GF-D8 (cell line): ENCODE measurements at places on chromosomes 16 and 17.

DNA sequence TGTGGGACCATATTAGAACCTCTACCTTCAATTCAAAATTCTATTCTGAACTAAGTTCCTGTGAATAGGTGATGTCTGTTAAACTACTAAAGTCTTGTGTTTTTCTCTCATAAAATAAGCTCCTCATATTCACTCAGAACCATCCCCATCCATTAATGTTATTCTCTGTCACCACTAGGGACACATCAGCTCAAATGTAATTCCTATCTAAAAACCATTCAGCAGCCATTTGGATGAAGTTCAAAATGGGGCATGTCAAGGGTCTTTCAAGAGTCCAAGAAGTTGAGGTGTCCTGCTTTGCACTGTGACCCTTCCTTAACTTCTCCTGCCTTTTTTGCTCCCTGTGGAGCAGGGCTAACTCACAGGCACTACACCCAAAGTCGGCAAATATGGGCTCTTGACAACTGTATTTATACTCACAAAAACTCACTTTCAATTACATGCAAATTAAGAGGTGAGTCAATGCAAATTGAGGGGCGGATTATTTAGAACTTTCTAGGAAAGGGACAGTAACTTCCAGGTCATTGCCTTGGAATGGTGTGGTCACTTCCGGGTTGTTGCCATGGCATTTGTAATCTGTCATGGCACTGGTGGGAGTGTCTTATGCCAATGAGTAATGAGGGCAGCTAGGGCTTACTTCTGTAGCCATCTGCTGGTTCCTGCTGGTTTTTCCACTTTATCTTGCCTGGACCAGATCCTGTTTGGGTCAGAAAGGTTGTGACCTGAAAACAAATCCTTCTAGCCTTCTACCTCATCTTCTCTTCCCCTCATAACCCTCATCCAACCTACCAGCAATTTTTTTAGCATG lies 128.2 kb upstream of the COX10 start:
- DNase-seq = no peak

DNA sequence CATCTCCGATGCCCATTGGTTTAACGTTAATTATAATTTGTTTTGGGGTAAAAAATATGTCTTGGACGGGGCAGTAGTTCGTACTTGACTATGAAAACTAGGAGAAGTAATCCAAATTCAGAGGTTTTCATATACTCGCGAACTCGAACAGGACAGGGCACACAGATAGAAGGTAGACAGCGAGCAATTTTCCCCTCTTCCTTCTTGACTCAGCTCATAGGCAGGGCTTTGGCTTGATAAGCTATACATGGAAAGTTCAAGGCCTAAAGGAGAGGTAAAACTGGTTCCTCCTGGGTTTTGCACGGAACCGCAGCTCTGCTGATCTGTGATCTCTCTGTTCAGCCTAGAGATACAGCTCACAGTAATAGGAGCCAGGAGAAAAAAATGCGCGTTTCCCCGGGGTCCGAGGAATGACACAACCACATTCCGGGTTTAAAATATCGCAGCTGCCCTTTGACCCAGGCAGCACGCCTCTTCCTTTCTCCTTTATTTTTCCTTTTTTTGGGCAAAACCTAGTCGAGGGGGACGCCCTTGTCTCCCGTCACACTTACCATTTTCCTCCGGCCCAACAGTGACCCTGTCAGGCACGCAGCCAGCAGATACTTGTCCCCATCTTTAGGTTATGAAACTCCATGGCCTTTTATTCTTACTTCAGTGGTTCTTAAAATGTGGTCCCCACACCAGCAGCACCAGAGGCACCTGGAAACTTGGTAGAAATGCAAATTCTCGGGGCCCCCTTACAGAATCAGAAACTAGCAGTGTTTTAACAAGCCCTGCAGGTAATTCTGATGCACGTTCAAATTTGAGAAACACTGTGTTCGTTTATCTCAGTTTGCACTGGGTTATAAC lies 1.7 kb upstream of the LASP1 start:
- no peak for DNase-seq

- no peak for DNase-seq
Measured at GRCh38 chr16:2371421-2371820, 30.9 kb upstream of the ABCA3 start.

- no peak for DNase-seq
Measured at GRCh38 chr17:61349350-61349749, 50.3 kb upstream of the TBX2 start.

- no peak for DNase-seq
Measured at GRCh38 chr17:80219763-80220053, 425 bp downstream of the SGSH start.

- no peak for DNase-seq
Measured at GRCh38 chr17:77141846-77142449, 1.2 kb downstream of the SEC14L1 start.

DNA sequence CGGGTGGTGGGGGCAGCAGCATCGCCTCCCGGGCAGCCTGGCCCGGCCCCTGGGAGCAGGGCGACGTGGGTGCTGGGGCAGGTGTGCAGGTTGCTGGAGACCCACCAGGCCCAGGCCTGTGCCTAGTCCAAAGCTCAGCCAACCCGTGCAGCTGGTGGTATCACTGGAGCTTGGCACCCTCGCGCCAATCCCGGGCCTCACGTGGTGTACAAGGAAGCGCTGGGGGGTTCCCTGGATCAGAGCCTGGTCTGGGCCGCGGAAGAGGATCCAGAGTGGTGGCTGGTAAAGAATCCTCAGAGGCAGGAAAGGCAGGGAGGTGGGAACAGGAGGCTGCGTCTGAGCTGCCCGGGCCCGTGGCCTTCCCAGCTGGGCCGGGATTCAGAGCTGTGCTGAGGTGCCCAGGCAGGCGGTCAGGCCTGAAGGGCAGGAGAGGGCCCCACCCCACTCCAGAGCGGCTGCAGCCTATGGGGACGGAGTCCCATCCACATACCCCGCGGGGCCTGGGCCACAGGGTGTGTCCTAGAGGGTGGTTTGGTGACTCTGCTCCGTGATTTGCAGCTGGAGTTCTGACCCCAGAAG lies 36.2 kb downstream of the ZFPM1 start:
- no peak for DNase-seq

- DNase-seq = no peak
Measured at GRCh38 chr16:12500771-12501170, 302.9 kb downstream of the CPPED1 start.

DNA sequence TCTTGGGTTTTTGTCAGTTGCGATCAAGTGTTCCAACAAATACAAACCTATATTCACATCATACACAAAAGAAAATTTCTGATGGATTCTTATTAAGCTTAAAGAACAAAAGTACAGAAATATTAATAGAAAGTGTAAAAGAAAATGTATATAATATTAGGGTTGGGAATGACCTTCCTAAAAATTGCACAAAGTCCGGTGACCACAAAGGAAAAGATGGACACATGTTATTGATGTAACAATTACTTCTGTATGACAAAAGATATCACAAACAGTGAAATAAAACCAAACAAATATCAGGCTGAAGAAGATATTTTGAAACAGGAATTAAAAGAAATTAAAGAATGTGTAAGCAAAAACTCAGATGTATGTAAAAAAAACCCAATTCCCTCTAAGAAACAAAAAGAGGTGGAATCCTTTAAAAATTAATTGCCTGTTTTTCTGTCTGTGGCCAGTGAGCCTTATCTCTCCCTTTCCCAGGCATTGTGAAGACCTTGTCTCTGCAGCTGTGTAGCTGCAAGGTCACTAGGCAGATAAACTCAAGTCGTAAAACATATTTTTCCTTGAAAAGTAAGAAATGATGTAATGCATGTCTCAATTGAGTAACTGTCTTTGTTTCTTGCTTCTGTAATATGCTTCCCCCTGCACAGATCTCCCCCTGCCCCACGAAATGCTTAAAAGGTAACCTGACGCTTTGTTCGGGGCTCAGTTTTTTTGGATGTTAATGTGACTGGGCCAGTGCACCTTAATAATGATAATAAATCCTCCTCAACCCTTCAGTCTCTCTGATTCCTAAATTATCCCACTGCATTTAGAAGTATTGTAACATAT lies 2.8 kb downstream of the ST6GALNAC1 start:
- DNase-seq = peak; percentile 84

GRCh38 chr16:81797443-81797842 lies 18.4 kb downstream of the PLCG2 start:
- peak; percentile 78 for DNase-seq

DNA sequence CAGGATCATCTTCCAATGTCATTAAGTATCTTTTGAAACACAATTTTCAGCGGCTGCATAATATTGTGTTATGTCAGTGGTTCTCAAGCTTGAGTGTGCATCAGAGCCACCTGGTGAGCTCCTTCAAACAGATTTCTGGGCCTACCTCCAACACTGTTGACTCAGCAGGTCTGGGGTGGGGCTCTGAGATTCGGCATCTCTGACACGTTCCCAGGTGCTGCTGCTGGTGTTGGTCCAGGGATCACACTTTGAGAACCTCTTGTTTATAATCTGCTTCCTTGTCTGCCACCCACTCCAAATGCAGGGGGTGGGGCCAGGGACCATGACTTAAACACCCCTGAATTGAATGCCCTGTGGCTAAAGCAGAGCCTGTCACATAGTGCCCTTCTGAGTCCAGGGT lies 73.8 kb upstream of the HNF1B start:
- no peak for DNase-seq

DNA sequence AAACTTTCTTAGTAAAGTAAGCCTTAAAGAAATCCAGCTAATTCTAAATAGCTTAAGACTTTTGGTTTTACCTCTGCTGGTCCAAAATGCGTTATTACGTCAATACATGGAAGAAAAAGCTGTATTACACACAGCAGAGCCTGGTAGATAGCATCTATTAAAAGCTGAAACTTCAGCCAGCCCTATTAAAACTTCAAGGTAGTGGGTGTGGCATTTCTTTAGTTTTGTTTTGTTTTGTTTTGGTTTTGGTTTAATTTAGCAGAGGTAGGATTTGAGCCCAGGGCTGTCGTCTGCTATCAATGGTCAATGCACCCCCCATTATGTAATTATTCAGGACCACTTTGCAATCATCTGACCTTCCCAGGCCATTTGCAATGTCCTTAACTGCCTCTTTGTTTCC lies 318.4 kb upstream of the MAF start:
- DNase-seq = no peak
